ENCODE measurements at places on chromosomes 3 and 15.
A peak's percentile ranks its signal among the peaks of the same experiment; 100 is the strongest.

- DNase-seq: peak; percentile 93
These were observed 123.4 kb upstream of the MEF2A start for GRCh38 chr15:99442252-99442897.

DNA sequence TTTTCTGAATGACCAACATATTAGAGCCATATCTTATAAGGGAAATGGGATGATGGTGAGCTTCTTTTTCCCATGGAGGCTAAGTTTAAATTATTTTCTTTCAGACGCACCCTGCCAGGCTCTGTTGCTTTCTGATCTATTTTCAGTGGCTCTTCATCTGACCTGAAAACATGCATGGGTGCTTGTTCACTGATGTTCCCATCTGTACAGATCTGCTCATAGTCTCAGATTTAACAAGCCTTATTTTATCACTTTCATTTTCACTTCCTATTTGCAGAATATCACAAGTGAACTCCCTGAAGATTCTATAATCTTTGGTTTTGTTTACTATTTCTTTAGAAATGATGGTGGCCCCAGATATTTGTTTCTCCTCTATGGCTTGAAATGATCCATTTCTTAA, 31.1 kb upstream of the SUCLG2 start:
- no peak for DNase-seq

DNA sequence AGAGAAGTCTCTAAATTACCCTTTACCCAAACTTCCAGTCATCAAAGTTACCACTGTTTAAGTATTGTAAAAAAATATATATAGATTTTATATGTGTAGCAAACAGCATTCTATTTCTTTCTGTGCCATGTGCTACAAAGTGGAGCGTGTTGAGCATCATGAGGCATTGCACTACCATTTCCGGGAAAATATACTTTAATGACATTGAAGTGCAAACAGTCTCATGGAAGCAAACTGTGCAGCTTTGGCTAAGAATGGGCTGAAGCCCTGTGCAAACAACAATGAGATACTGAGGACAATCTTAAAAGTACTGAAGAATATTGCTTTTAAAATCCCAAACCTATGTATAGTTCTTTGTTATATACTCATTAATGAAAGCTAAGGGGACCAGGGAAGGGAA, 6.5 kb upstream of the RPL22L1 start:
- DNase-seq: no peak

- no peak for DNase-seq
These were observed 52.6 kb downstream of the RFTN1 start for GRCh38 chr3:16460886-16461285.

- DNase-seq: no peak
These were observed 170.0 kb downstream of the TMEM108 start for GRCh38 chr3:133208184-133208583.

DNA sequence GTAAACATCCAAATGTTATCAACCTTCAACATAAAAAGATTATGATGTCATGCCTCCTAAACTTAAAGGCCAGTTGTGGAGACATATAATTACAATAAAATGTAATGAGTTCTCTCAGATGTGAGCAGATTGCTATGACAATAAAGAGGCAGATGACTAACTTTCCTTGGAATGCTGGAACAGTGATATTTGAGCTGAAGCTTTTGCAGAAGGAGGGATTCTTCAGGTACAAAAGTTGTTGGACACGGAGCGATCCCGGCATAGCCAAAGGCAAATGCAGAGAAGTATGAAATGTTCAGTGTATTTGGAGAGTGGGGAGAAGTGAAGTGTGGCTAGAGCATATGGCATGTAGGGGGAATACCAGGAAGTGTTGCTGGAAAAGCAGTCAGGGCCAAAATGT, 520.1 kb downstream of the FGF12 start:
- DNase-seq: no peak

- no peak for DNase-seq
These were observed 1.6 kb upstream of the IMP3 start for GRCh38 chr15:75641603-75642002.

DNA sequence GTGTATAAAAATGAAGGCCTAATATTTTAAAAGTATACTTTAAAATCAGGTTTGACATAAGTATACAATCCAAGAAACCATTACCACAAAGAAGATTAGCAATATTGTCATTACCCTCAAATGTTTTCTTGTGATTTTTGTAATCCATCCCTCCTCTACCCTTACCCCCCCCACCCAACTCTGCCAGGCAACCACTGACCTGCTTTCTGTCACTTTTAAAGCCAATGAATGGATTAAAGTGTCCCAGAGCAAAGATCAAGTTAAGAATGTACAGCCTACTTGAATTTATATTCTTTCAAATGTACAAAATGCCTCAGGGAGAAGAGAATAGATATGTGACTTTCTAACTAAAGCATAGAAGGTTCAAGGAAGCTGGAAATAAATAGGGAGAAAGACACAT, 1038.8 kb upstream of the GBE1 start:
- no peak for DNase-seq

DNA sequence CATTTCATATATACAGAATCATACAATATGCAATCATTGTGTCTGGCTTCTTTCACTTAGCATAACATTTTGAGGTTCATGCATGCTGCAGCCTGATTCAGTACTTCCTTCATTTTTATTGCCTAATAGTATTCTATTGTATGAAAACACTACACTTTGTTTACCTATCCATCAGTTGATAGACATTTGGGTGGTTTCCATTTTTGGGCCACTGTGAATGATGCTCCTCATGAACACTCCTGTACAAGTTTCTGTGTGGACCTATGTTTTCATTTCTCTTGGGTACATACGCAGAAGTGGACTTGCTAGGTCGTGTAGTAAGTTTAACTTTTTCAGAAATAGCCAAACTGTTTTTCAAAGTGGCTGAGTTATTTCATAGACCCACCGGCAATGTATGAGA, 18.8 kb downstream of the TNIK start:
- no peak for DNase-seq

GRCh38 chr3:196694941-196695848, 16.9 kb downstream of the CEP19 start:
- no peak for DNase-seq

DNA sequence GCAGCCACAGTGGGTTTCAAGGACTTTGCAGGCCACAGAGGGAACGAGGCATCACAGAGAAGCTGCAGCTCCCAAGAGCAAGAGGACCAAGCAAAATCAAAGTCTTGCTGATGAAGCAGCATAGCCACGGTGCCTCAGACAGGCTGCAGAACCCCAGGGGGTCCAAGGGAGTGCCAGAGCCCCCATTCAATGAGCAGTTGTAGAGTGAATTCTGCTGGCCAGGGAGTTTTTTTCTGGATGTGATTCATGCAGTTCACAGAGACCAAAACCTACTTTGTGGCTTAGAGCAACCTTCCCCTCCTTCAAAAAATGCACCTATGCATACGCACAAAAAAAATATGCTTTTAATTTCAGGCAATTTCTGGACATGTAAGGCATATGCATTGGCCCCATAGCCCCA, 409.0 kb downstream of the VPS13C start:
- no peak for DNase-seq

DNA sequence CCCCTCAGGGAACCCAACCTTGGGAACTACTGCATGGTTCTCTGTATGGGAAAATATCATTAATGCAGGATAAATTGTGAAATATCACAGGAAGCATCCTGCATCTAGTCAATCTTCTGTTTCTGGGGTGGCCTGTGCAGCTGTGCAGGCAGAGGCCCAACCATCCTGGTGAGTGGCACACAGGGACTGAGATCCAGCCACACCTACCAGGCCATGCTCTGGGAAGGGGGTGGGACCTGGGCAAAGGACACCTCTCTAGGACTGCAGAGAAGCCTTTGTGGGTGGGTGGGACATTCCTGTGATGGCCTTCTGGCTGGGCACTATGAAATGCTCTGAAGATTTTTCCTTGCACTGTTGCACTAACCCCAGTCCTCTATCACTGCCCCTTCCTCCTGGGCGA, 26.8 kb downstream of the CCRL2 start:
- no peak for DNase-seq

- no peak for DNase-seq
These were observed 47.6 kb downstream of the ZBTB38 start for GRCh38 chr3:141415953-141416352.

DNA sequence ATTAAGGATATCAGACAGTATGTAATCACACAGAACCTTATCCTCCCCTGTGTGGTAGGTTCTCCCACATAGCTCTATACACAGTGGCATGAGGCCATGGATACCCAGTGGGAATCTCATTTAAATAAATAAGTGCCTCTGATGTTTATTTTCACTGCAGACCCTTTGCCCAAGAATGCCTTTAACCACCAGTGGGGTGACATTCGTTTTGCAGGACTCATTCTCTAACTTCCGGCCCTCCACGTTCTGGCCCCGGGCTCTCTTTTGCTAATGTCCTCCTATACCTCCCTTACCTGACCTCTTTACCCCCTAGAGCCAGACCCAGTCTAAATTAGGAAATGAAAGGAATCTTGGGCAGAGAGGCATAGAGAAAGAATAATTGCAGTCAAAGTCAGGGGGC, 8.3 kb downstream of the CCDC80 start:
- DNase-seq: no peak

- peak; percentile 93 for DNase-seq
These were observed 8.0 kb downstream of the CEP152 start for GRCh38 chr15:48802867-48803266.

Measured in fibroblast of skin of right quadriceps (primary cell).